ENCODE measurements at places on chromosomes 1 and 21.

DNA sequence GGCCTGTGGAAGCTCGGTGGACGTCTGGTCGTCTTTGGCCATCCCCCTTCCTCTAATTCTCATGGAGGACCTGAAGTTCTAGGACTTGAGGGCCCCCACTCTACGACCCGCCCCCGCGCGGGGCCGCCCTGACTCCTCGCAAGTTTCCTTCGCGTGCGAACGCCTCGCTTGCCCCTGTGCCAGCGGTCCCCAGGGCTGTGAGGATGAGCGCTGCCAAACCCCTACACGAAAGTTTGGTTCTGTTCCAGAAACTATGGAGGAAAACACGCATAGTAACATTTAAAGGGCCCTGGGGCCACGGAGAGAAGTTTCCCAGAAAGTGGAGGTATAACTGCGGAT, 304 bp upstream of the GNG12 start:
- no peak for DNase-seq

- no peak for DNase-seq
Observed at GRCh38 chr1:209509039-209509438, 74.5 kb upstream of the CAMK1G start.

- DNase-seq = no peak
Observed at GRCh38 chr1:215040190-215040589, 42.3 kb upstream of the KCNK2 start.

DNA sequence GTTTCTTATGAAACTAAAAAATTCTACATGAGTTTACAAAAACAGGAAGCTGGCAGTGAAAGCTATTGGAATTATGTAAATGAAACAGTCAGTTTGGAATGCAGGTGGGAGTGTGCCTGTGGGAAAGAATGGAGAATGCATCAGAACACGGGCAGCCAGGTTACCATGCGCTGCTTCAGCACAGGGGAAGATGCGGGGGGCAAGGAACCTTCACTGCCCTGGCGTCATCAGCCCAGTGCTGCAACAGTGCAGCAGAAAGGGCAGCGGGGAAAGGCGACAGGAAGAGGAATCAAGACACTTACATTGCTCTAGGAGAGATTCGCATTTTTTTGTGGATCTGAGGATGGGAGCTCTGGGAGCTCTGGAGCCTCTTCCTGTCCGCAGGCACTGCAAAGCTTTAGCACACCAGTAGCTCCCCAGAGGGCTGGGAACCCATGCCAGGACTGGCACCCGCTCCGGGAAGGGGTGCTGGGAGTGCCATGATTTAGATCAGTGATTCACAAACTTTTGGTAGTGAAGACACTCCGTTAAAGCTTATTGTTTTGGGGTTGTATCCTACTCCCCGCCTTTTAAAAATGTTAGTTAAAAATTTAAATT, 64.1 kb upstream of the WDR26 start:
- peak; percentile 53 for DNase-seq

- DNase-seq = no peak
Observed at GRCh38 chr1:13992489-13993285, 292.7 kb downstream of the PRDM2 start.

- DNase-seq = no peak
Observed at GRCh38 chr1:230517326-230517725, 91.2 kb upstream of the PGBD5 start.

DNA sequence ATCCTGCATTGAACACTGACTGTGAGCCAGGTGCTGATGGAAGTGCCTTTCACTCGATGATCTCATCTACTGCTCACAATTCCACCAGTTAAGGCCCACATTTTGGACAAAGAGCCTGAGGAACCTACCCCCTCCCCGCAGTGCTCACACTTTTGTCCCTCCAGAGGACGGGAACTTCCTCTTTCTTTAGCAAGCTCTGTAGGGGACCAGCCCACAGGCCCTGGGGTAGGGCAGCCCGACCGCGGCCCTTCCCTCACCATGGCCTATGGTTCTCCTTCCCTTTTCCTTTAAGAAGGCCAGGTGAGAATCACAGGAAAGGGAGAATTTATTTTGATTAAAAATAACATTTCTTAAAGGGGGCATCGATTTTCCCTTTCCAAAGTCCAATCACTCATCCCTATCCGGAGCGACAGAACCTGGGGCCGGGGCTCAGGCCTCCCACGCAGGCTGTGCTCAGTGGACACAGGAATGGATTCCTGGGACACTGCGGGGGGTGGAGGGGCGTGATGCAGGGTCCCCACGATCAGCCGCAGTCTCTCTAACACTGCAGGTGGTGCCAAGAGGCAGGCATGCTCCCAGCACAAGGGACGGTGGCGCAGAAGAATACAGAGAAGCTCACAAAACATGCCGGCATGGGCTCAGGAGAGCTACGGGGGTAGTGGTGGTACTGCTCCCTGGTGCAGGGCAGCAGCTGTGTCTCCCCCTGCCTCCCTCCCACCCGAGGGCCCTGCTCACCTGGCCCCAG, 8.9 kb upstream of the KCNE1 start:
- no peak for DNase-seq

- no peak for DNase-seq
Observed at GRCh38 chr1:199684686-199685273, 342.7 kb upstream of the NR5A2 start.

GRCh38 chr1:23399229-23399628, 25.3 kb downstream of the TCEA3 start:
- DNase-seq = no peak

DNA sequence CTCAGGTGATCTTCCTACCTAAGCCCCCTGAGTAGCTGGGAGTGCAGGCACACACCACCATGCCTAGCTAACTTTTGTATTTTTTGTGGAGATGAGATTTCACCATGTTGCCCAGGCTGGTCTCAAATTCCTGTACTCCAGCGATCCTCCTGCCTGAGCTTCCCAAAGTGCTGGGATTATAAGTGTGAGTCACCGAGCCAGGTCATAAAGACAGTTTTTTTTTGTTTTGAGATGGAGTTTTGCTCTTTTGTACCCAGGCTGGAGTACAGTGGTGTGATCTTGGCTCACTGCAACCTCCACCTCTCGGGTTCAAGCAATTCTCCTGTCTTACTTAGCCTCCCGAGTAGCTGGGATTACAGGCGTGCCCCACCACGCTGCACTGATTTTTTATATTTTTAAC, 42.1 kb downstream of the KIF1B start:
- DNase-seq = no peak

DNA sequence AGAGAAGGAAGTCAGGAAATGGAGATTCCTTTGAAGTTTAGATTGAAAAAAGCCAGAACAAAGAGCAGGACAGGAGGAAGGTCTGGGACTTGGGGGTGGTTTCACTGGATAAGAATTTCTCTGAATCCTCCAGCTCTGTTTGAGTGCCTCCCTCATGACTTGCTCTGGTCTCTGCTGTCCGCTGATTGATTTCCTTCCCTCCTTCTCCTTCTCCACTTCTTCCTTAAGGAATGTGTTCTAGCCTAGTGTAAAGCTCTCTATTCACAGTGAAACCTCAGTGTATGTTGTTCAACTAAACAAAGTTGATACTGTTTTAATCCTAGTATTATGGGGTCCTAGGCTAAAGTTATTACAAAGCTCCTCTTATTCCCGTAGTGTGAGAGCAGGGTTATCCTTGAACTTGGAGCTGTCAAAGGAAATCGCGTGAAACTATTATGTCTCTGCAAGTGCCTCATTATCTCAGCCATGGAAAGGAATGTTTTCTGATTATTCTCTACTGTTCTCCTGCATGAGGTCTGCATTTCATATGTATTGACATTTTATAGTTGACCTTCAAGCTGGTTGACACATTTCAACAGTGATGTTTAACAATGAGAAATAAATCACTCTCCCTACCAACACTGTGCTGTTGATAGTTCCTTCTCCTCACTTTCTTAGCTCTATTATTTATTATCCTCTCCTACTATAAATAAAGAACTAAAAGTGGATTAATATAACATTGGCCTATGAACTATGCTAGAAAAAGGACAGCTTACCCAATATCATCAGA, 82.7 kb upstream of the KCTD3 start:
- no peak for DNase-seq

DNA sequence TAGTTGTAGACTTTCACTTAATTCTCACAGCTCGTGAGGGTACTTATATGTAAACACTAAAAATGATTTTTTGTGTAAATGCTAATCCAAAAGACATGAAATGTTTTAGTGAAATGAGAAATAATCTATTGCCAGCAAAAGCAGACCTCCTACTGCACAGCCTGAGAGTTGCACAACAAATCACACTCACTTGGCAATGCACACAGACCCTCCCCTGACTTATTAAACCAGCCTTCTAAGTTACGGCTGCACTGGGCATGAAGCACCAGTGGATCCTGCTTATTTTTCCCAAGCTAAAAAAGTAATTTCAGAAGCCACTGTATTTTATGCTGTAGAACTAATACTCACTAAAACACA, 10.3 kb downstream of the ERRFI1 start:
- DNase-seq = no peak

DNA sequence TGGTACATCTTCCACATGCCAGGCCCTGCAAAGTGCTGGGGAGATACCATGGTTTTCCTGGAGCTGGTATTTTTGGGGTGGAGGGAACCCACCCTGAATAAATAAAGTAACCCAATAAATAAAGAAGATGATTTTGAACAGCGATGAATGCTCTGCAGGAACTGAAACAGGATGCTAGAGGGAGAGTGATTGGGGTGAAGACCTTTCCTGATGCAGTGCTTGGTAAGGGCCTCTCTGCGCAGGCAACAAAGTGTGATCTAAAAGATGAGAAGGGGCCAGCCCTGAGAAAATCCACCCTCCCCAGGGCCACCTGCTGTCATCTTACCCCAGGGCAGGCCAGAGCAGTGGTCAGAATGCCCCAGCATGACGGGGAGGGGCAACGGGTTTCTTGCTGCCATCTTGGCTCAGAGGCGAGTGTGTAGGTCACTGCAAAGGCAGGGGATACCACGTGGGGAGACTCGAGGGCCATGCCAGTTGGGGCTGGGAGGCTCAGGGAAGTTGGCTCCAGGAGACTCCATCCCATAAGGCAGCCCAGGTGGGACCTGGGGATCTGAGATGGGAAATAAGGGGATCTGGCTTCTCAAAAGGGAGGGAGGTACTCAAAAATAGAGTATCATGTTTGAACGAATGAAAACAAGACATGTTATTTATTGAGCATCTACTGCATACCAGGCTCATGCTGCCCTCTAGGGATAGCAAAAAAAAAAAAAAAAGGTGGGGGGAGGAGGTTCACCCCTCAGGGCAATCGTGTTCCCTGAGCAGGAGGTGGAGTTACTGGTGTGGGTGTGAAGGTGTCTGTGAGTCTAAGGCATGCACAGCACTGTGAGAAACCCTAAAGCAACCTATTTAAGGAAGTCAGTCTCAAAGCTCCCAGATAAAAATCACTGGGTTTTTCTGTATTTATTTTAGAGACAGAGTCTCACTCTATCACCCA, 2.8 kb downstream of the SRARP start:
- no peak for DNase-seq

DNA sequence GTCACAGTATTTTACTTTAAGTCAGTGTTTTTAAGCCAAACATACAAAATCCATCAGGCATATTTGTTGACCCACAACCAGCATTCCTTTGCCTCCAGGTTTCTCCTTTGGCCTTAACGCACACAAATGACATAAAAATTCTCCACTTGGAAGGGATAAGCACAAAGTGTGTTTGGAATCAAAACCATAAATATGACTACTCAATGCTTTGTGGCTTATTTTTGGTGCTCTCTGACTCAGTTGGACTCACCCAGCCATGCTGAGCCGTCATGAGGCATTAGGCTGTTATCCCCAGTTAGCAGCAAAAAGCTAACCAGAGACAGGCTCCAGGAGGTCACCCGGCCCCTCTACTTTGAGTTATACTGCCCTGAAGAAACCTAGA, 948 bp downstream of the PRUNE1 start:
- DNase-seq = no peak

- no peak for DNase-seq
Observed at GRCh38 chr1:84540759-84541158, 33.5 kb downstream of the CTBS start.

- no peak for DNase-seq
Observed at GRCh38 chr1:39006287-39006686, 15.2 kb downstream of the AKIRIN1 start.

DNA sequence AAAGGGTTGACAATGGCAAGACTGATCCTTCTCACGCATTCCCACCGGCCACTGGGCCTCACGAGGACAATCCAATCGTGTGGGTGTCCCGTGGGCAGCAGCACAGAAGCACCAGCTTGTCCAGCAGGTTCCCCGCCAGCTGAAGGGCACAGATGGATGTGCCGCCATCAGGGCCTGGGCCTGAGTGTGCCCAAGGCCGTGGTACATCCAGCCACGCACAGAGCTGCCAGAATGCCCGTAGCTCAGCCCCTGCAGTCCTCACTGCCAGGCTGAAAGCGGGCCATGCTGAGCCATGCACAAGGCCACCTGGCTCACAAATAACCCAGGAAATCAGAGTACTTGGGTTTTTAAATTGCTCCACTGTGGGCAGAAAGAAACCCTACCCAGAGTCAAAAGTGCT, 7.0 kb downstream of the NPHP4 start:
- DNase-seq = no peak

DNA sequence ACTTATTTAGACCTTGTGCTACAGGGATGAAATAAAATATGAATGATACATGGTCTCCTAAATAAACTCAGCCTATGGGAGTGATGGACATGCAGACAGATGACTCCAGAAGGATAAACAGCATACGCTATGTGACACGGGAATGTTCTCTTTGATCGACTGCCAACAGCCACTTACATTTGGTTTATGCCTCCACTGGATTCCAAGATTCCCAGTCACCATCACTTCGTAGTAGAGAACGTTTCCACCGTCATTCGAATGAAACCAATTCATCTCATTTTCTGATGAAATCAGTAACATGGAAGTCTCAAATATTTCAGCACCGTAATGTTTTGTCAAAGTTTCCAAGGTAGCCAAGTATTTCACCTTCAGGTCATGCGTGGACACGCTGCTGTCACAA, 99.7 kb downstream of the JAK1 start:
- DNase-seq = no peak

GRCh38 chr1:31788825-31789256, 24.7 kb upstream of the ADGRB2 start:
- DNase-seq = peak; percentile 41

DNA sequence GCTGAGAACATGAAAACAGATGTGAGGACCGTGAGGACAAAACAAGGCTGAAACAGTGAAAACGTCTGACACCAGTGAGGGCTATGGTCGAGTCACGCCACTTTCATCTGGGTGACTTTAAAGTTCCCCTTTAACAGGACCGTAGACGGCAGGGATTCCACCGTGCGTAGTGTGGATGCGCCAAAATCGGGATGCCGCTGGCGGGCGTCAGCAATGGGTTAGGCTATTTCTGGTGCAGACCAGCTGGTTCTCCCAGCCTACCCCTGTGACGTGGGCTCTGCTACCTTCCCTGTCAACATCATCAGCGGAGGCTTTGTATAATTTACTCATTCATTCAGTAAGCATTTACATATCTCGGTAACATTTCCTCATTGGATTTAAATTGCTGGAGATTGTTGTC, 246.6 kb upstream of the AJAP1 start:
- no peak for DNase-seq

DNA sequence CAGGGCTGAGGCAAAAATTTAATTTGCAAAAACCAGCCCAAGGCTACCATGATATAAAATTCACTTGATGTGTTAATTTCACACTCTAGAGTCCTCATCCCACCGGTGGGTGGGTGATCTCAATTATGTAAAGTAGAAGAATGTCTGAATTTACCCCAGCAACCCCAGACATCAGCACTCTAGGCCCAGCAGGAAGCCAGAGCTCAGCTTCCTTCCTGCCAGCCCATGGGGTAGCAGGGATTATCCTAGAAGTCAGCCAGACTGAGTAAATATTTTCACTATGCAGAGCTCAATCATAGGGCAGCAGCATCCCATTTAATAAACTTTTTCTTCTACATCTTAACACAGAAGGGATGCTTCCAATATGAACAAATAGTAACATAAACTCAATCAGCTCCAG, 71.0 kb downstream of the SIPA1L2 start:
- no peak for DNase-seq

Data from head of caudate nucleus (tissue), 42 donors.